Stimulated activated CD4-positive, alpha-beta T cell treated with anti-CD3 and anti-CD28 coated beads, Interleukin-15, amount 100 ng/mL, for 1 hour (primary cell): ENCODE measurements at places on chromosomes 3 and 15.

GRCh38 chr15:69576035-69576526 lies 123.5 kb downstream of the RPLP1 start:
- peak; percentile 55 for DNase-seq

DNA sequence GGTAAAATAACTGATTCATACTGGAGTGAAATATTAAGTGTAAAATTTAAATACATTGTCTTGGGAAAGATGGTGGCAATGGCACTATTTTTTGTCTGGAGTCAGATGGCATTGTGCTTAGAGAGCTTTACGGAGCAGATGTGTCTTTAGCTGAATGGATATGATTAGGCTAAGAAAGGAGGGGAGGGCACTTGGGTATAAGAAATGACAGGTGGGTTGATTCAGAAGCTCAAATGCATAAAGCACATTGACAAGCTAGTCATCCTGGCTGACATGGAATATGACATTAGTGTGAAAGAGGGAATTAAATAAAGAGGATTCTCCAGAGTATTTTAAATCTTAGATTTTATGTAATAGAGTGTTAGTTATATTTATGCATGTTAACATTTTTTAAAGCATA lies 570.1 kb upstream of the CBLB start:
- DNase-seq = no peak

- DNase-seq = no peak
Observed at GRCh38 chr15:41207687-41208448, 22.7 kb downstream of the EXD1 start.

GRCh38 chr15:57509965-57510364 lies 81.7 kb upstream of the MYZAP start:
- DNase-seq = no peak

GRCh38 chr3:177604181-177604580 lies 406.9 kb upstream of the TBL1XR1 start:
- DNase-seq = no peak

- no peak for DNase-seq
Observed at GRCh38 chr3:180092889-180093288, 56.2 kb upstream of the PEX5L start.

DNA sequence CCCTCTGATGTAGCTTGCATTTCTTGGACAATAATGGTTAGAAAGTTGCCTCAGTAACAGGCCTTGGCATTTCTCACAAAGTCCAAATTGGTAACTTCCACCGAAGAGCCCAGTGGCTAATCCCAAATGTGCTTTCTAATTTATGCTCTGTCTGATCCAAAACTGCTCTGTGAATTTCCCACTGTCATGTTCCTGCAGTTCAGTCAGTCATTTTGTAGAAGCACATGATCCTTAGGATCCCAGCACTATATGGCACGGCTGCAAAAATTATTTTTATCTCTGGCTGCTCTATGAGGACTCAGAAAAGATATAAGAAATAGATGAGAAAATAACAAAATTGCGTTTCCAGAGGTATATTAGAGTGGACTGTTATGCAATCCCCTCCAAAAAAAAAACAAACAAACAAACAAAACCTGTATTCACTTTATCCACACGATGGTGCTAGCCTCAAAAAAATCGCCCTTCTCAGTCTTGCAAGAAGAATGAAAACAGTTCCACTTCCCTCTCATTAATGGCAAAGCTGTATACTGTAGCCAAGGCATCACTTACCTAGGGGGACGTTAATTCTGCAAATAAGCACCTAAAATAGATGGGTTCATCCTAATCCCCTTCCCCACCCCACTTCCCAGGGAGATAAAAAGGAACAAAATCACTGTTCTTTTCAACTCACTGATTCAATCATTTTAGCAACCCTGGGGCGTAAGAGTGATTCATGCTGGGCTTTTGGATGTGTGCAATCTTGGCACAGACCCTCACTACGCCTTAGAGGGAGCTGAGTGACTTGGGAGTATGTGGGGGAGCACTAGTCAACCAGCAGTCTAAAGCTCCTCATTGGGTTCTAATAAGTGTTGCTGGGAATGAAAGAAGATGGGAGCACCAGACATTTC lies 61.3 kb downstream of the TMCO5A start:
- DNase-seq = no peak

DNA sequence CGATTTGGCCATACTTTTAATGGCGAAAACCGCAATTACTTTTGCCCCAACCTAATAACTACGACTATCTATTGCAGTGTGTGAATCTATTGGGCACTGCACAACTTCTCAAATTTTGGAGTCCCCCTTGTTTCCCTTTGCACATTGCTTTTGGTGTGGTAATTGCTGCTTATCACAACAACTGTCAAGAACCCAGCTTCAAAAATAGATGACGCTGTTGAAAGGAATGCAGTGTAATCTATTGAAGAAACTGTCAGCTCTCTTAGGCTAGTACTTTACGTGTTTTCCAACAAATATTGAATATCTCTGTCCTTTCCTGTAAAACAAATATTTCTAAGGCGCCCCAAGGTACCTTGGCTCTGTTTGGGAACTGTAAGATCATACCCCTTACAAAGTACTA lies 222.8 kb upstream of the UBE2E2 start:
- no peak for DNase-seq

DNA sequence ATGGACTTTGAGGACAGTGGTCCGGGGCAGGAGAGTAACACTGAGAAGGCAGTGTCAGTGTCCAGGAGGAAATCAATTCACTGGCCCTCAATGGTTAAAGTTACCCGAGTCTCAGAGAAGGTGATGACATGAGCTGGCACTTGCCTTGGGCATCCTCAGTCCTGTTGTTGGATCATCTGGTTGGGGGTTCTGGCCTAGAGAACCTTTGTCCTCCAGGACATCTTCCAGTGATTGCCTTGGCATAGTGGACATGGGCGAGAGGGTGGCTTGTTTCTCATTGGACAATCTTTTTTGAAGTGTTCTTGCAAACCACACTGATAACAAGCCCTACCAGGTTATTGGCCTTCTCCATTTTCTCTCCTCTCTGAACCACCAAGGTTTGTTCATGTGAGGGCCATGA lies 83.4 kb upstream of the TERB2 start:
- no peak for DNase-seq

- no peak for DNase-seq
Observed at GRCh38 chr15:74240002-74240568, 4.0 kb downstream of the CCDC33 start.

- no peak for DNase-seq
Observed at GRCh38 chr3:106135451-106136160, 266.8 kb upstream of the CBLB start.

- DNase-seq = no peak
Observed at GRCh38 chr15:24848050-24848449, 106.7 kb upstream of the SNRPN start.

DNA sequence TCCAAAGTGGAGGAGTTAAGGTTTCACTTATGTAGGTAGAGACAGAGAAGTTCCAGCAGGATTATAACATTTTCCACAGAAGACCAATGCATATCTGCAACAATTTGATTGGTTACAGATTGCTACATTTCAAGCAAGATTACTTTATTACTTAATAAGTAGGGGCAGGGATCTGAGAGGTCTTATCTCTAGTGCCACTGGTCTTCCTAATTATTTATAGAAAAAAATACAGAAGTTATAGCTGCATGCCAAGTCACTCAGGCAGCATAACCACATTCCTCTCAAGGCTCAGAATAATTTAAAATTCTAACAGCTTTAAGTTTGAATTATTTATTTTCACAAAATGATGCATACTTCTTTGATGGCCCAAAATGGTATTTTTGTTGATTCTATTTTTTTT lies 30.5 kb downstream of the RAD54L2 start:
- no peak for DNase-seq

- no peak for DNase-seq
Observed at GRCh38 chr3:26353097-26353496, 269.5 kb upstream of the LRRC3B start.

DNA sequence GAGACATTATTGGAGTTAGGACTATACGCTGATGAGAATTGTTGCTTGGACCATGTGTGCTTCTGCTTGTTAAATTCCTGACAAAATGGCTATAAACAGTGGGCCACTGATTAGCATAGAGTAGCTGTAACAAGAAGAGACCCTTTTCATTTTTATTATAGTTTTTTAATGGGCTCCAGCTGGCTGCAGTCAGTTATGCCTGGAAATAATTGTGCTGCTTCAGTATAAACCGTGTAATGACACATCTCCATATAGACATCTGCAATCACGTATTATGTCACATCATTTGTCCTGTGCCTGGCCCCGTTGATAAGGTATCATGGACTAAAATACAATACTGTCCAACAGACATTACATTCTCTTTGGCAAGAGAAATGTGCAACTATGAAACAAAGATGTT lies 50.9 kb downstream of the ARPP21 start:
- no peak for DNase-seq

GRCh38 chr3:49530231-49530630 lies 24.0 kb upstream of the BSN start:
- no peak for DNase-seq

DNA sequence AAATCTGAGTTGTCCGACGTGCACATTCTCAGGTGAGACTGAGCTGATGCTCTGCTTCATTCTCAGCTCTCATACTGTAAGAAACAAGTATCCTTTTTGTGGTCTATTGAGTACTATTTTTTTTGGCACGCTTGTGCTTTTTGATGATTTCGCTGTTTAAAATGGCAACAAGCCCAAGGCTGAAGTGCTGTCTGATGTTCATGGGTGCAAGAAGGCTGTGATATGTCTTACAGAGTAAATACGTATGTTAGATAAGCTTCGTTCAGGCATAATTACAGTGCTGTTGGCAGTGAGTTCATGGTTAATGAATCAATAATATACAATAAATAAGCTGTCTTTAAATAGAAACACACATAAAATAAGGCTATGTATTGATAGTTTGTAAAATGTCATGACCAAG lies 27.2 kb downstream of the AQR start:
- DNase-seq = no peak

GRCh38 chr3:42052484-42053351 lies 38.4 kb upstream of the TRAK1 start:
- DNase-seq = no peak
